Stimulated activated CD4-positive, alpha-beta T cell treated with anti-CD3 and anti-CD28 coated beads, Interleukin-1b, Interleukin-23, amount 100 ng/mL, for 4 hours (primary cell): ENCODE measurements at places on chromosomes 1 and 21.
A peak's percentile ranks its signal among the peaks of the same experiment; 100 is the strongest.

- DNase-seq = no peak
Measured at GRCh38 chr1:241275981-241276380, 81.0 kb downstream of the RGS7 start.

DNA sequence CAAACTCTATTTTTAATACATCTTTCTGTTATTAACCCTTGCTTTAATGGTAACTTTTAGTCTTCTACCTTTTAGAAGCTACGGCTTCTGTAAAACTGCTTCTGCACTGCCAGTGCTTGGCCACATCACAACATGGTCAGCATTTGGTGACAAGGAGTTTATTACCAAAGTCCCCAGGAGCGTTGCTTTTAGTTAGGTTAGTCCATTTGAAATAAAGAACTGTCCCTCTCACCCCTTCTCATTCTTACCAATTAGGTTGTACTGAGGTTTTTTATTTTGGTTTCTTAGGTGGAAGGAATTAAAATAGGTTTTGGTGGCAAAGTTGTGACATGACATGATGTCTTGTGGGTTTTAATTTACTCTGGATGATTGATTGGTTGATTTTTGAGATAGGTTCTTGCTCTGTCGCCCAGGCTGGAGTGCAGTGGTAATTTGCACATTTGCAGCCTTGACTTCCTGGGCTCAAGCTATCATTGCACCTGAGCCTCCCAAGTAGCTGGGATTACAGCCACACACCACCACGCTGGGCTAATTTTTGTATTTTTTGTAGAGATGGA is 39.2 kb downstream of the SPEN start:
- DNase-seq = no peak

DNA sequence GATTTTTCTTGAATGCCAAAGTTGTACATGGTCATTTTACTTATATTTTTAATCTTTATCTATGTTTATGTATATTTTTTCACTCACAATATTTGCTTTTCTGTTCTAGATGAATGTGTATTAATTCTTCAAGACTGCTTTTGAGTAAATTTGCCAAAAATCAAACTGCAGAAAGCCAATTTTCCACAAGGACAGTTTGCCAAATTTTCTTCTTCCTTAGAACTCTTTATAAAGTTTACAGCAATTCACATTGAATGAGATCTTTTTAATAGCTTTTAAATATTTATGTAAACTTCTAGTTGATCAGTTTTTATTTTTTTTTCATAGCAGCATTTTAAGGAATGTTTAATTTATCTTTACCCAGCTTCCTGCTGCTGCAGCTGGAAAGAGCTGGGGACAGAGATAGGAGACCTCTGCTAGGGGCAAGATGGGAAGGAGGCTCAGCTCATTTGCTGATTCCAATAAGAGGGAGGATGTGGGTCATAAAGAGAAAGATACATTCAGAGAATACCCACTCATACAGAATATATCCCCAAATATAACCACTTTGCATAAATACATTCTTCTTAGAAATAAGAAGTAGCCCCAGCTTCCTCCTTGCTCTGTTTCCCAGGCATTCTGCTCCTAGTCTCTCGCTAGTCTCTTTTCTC is 93.0 kb downstream of the ODF2L start:
- DNase-seq = no peak

- no peak for DNase-seq
Measured at GRCh38 chr1:172613294-172613693, 45.6 kb upstream of the FASLG start.

- no peak for DNase-seq
Measured at GRCh38 chr21:32908534-32908933, 117.2 kb upstream of the OLIG2 start.

GRCh38 chr1:161092621-161093028 is 3.3 kb upstream of the NECTIN4 start:
- peak; percentile 27 for DNase-seq

- DNase-seq = no peak
Measured at GRCh38 chr21:28818663-28819278, 173.9 kb downstream of the LTN1 start.

- DNase-seq = no peak
Measured at GRCh38 chr1:121538943-121539575, 354.3 kb downstream of the SRGAP2C start.

DNA sequence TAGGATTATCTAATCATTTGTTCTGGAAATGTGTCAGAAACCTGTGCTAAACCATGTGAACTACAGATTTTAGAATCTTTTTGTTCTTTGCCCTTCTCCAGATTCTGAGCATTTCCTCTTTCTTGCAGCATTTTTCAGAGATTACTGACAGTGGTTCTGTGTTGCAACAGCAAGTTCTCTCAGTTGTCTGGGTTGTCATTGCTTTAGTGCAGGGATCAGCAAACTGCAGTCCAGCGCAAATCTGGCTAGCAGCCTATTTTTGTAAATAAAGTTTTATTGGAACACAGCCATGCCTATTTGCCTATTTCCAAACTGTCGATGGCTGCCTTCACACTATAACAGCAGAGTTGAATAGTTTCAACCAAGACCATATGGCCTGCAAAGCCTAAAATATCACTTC is 66.3 kb upstream of the LRRC8D start:
- DNase-seq = no peak

DNA sequence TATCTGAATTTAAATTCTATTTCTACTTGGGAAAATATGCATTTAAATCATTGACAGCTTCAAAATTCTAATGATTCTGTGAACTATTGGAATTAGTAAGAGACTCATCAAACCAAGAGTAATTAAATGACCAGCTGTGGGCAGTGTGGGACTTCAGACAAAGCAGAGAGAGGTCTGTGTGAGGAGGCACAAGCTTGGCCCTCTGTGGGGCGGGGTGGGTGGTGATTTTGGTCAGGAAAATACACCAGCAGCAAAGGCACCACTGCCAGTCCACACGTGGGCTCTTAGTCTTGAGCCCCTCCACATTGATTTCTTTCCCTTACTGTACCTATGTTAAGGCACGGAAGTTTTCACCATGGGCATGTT is 39.2 kb upstream of the RAB4A start:
- DNase-seq = no peak

DNA sequence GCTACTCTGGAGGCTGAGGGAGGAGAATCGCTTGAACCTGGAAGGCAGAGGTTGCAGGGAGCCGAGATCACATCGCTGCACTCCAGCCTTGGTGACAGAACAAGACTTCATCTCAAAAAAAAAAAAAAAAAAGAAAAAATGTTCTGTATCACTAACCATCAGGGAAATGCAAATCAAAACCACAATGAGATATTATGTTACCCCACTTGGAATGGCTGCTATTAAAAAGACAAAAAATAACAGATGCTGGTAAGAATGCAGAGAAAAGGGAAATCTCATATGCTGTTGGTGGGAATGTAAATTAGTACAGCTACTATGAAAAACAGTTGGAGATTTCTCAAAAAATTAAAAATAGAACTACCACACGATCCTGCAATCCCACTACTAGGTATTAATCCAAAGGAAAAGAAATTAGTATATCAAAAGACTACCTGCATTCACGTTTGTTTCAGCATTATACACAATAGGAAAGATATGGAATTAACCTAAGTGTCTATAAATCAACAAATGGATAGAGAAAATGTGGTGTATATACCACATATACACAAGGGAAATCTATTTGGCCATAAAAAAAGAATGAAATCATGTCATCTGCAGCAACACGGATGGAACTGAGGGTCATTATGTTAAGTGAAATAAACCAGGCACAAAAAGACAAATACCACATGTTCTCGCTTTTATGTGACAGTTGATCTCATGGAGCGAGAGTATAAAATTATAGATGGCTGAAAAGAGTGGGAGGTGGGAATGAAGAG is 62.6 kb downstream of the ABL2 start:
- no peak for DNase-seq

- DNase-seq = no peak
Measured at GRCh38 chr1:11736746-11737639, 1.1 kb downstream of the AGTRAP start.

DNA sequence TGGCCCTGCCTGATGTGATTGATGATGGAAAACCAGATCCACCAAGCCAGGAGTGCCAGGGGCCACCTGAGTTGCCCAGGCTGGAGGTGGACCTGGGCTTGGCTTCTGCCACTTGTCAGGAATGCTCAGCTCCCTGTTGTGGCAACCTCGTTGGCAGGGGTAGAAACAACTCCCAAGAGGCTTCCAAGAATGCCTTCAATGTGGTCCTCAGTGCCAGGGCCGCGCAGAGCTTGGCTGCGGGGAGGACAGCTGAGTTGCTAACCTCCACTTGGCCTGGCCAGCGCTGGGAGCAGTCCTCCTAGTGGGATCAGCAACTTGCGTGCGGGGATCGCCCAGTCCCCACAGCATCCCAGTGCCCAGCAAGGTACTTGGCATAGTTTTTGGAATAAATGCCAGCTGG is 9.0 kb downstream of the MYOM3 start:
- DNase-seq = no peak

DNA sequence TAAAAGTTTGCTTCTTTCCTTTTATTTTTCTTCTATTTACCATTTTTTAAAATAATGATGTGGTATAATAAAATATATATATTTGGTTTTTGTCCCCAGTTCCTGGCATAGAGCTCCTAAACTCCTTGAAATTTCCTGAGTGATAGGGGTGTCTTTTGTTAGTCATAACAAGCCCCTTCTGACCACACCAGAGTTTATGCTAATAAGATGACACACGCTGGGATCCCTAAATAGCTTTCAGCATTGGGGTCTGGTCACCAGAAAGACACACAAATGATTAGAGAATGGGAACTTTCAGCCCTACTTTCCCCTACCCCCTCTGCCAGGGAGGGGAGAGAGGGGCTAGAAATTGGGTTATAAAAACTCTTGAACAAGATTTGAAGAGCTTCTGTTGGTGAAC is 56.2 kb downstream of the COL24A1 start:
- no peak for DNase-seq

- DNase-seq = no peak
Measured at GRCh38 chr1:26401891-26402290, 8.7 kb upstream of the LIN28A start.

DNA sequence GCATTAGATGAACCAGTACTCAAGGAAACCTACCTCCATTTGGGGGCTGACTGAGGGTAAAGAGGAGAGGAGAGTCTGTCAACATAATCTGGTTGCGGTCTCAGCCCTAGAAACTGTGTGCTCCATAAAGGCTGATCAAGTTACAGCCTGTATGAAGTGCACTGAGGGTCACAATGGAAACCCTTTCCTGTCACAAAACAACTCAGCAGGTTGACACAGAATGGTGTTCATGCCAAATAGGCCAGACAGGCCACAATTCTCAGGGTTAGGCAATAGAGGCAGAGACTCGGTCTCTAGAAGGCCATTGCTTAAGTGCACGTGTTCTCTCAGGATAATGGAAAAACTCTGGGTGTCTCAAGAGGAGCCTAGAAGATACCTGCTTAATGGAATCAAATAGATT is 4.1 kb upstream of the ANKRD35 start:
- no peak for DNase-seq

DNA sequence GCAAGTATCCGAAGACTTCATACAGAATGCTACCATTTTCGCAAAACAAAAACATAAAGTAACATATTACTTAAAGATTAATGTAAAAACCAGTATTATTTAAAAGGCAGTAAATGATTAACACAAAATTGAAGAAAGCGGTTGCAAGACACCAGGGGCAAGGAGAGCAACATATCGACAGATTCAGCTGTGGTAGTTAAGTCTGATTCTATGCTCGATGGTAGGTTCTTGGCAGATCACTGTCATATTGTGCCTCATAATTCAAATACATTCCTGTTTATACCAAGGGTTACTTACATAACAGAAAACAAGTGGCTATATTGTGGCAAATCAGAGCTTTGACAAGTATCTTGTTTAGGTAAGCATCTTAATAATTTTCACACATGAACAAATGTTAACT is 37.7 kb downstream of the NRIP1 start:
- DNase-seq = no peak

- DNase-seq = no peak
Measured at GRCh38 chr1:221573756-221574155, 168.1 kb downstream of the DUSP10 start.

- DNase-seq = no peak
Measured at GRCh38 chr1:3365523-3366125, 88.8 kb upstream of the ARHGEF16 start.

DNA sequence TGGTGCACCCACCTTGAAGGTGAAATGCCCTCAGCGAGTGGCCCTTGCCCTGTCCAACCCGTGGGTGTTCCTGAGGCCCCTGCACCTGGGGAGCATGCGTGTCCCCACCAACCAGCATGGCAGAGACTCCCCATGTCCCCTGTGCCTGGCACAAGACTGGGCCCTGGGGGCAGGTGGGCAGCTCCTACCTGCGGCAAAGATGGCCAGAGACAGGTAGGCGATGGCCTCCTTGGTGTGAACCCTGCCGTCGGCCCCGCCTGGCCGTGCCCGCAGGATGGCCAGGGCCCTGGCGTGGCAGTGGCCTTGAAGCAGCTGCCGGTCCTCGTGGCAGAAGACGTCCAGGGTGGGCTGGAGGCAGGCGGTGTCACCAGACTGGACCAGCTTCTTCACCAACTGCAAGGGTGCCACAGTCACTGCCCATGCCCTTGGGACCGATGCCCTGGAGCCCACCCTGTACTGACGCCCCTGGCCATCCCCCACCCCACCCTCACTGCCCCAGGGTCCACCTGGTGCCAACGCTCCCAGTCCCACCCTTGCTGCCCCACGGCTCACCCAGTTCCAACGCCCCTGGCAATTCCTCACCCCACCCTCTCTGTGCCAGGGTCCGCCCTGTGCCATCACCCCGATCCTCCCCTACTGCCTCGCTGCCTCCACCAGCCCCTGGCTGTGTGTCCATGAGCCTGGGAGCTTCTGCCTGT is 15.7 kb downstream of the TTC34 start:
- no peak for DNase-seq

- DNase-seq = no peak
Measured at GRCh38 chr1:182791281-182792179, 2.0 kb downstream of the NPL start.

GRCh38 chr1:47209091-47209490 is 19.3 kb upstream of the PDZK1IP1 start:
- no peak for DNase-seq

DNA sequence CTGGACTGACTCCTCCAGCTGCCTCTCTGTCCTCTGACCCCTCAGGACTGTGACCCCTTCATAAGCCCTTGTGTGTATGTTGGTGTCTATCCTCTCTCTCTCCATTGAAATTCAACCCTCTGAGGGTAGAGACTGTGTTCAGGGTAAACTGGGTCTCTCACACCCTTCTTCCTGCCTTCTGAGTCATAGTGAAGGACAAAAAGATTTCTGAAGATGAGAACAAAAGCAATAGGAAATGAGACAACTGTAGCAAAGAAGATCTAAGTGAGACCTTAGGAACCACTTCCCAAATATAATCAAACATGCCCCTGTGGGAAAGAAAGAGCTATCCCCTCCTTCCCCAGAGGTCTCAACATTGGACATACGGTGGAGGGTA is 16.9 kb downstream of the NUAK2 start:
- no peak for DNase-seq
